Renal cortex interstitium (tissue), 15 donors: ENCODE measurements at places on chromosomes 5 and 9.
A peak's percentile ranks its signal among the peaks of the same experiment; 100 is the strongest.

- DNase-seq: no peak
Observed at GRCh38 chr5:175728316-175728715, 70.4 kb downstream of the HRH2 start.

GRCh38 chr9:106069241-106069640, 374.9 kb downstream of the TMEM38B start:
- no peak for DNase-seq

GRCh38 chr5:17316970-17317459, 99.6 kb downstream of the BASP1 start:
- DNase-seq: no peak

DNA sequence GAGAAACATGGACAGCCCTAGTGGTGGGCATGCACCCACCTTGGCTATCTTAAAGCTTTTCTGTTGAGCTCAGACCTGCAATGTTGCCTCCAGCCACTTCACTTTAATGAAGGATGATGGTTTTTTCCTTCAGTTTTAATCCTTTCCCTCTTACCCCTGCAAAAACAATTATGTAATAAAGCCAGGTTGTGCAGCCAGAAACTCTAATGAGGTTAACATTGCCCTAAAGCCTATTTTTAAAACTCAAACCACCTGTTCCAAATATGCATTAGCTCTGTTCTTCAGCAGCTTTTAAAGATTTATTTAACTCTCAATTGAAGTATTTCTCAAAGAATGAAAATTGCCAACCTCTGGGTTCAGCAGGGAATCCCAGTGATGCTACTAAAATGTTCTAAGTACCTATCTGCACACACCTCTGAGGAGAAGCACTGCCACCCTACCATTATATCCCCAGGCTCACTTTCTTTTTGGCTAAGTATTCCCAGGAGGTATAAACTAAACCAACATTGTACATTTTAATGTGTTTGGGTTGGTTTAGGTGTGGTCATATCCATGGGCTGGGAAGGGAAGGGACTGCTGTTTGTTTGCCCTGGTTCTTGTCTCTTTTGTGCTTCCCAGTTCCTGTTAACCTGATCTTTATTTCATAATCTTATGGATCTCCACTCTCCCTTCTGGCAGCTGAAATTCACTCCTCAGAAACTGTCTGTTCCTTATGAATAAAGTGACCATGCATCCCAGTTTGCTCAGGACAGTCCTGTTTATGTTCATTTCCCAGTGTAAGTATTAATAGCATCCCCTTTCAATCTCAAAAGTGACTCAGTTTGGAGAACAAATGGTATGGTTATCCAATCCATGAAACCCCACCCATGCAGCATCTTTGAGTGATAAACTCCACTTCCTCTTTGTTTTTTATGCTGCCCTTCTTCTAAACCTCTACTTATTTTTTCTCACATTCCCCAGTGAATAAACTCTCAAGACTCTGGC, 251.7 kb downstream of the RAB3C start:
- DNase-seq: no peak

GRCh38 chr9:107367727-107368502, 84.8 kb downstream of the RAD23B start:
- no peak for DNase-seq

DNA sequence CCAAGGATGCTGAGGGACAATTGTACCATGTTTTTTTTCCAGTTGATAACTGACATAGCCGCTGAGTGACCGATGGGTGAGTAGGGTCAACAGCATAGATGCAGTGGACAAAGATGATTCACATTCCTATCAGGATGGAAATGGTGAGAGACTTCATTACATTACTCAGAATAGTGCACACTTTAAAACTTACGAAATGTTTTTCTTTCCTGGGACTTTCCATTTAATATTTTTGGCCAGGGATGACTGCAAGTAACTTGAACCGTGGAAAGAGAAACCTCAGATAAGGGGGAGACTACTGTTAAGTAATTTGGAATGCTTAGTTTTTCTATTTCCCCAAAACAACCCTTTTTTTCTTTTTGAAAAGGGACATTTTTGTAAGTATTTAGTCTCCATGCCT, 3.0 kb upstream of the TUSC1 start:
- no peak for DNase-seq

DNA sequence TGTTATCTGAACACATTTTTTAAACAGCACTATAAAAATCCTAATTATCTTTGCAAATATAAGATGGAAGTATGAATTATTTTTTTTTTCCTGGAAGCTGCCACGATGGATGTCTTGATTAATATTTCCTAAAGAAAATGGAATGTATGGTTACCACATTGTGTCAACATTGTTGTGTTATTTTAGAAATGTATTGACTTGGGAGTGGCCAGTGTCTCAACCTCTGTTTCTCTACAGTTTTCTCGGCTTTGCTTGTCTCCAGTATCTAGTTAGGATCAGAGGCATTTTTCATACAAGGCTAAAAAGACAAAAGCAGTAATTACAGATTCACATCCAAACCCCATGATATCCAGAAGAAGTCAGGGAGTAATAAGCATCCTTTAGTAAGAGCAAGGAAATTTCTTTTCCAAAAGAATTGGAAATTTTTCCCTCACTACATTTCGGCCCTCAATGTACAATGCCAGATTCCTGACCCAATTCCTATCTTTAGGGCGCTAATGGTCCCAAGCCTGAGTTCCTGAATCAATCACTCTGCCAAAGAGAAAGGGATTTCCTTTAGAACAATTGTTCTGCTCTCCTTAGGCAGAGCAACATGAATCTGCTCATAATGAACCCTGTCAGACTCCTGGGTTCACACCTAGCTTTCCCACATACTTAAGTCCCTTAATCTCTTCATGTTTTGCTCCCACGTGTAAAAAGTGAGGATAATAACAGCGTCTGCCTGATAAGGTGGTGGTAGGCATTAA, 111.7 kb downstream of the EDIL3 start:
- no peak for DNase-seq

DNA sequence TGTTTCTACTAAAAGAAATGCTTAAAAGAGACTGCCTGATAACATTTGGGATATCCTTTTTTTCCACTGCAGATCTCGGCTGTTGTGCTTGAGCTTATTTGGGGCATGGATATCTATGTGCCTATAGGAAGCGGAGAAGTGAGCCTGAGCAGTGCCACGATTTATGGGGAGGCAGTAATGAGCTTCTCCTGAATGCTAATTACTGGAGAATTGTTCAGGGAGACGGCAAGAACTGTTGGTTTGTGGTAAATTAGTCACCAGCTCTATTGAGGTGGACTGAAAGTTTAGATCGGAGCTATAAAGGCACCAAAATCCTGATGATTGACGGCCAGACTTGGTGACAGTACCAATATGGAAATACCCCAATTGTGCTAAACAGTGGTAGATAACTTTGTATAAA, 186.5 kb downstream of the ARHGEF28 start:
- no peak for DNase-seq

DNA sequence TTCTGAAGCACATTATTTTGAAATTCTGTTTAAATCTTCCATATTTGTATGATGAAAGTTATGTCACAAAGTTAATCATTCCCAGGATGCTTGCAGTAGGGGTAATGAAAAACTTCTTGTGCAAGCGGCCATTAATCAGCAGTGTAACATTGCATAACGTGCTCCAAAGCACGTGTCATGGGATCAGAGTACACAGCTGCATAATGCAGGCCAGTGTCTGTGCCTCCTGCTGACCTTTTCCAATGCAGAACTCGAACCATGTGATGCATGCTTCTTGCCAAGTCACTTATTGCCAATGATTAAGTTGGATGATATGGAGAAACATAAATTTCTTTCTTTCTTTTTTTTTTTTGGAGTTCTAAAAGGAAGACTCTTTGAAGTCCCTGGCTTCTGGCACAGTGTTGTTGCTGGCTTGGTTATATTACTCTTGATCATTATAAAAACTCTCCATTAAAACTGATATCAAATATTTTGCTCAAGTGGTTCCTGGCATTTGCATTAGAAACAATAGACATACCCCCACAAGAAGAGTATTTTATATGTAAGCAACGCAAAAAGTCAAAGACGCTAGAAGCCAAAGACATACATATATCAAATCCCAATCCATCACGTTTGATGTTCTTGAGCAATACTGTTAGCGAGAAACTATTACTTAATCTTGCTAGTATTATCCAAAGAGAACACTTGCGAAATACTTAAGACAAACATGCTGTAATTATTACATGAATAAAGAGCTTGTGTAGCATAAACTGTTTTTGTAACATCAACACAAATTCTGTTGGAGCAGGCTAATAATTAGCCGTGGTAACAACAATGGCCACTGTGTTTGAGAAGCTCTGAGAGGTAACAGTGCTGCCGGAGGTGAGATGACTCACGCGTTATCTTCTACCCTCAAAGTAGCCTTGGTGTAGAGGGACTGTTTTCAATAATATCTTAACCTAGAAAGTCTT, 164.2 kb downstream of the AUH start:
- DNase-seq: peak; percentile 80

- DNase-seq: no peak
Observed at GRCh38 chr5:58012102-58012501, 447.8 kb downstream of the PLK2 start.

- no peak for DNase-seq
Observed at GRCh38 chr5:20524991-20525529, 537.1 kb upstream of the CDH18 start.

DNA sequence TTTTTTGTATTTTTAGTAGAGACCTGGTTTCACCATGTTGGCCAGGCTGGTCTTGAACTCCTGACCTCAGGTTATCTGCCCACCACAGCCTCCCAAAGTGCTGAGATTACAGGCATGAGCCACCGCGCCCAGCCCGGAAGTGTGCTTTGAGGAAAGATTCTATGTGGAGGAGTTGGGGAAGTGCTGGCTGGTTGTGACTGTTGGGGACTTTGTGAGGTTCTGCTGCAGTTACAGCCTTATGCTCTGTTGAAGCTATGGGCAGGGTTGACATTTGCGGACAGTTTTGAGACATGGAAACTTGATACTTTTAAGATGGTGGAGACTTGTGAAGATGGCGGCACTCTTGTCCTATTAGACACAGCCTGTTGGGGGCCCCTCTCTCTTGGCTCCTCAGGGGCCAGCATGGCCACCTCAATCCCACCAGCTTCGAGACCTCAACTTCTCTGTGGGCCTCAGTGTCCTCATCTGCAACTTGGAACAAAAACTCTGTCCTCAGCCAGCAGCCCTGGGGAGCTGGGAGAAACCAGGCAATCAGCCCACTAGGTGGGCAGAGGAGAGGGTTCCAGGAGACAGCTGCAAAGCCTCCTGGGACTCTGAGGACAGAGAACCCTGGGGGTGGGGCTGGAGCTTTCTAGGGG, 24.9 kb downstream of the C9orf50 start:
- DNase-seq: no peak

DNA sequence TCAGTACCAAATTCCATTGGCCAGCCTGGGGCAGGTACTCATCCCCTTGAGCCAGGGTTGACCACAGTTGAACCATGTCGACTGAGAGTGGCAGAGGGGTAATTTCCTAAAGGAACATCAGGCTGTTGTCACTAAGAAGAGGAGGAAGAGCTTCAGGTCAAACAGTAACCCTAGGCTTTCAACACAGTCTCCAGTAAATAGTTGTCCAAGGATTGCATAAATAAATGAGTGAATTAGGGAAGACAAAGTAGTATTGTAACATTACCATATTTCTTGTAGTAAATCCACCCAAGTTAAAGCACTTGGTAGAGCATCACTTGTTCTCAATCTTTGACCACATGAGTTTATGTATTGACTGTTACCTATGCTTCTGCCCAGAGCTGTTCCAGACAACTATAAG, 7.4 kb downstream of the PSAT1 start:
- DNase-seq: no peak

- DNase-seq: no peak
Observed at GRCh38 chr5:36934740-36935356, 58.3 kb downstream of the NIPBL start.

DNA sequence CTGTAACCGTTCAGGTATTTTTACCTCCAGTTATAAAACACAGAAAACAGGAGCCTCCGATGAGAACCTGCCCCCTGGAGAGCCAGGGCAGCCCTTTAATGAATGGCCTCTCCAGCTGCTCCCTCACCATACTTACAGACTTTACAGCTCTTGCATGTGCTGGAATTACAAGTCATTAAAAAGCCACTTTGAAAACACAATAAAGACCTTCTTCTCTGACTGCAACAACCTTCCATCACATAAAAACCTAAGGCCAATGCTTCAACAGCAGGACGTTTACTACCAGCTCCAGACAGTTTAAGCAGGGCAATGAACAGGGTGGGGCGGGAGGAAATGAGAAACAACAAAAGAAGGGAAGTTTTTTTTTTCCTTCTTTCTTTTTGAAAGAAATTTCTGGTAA, 213.8 kb downstream of the MLLT3 start:
- no peak for DNase-seq

GRCh38 chr5:91352831-91353695, 30.1 kb downstream of the ARRDC3 start:
- DNase-seq: no peak

DNA sequence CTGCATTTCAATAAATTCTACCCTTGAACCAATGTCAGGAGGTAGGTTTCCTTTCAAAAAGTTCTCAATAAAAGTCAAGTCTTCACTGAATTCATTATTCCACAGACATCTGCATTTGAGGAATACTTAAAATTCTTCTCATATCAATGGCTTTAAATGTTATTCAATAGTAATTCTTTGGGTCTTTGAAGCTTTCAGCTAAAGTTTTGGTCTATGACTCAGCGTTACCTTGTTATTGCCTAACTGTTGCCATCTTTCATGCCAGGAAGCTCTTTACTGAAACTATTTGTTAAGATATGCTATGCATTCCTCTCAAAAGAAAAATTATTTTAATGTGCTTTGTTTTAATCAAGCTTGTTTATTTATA, 170.5 kb downstream of the NNT start:
- DNase-seq: no peak

DNA sequence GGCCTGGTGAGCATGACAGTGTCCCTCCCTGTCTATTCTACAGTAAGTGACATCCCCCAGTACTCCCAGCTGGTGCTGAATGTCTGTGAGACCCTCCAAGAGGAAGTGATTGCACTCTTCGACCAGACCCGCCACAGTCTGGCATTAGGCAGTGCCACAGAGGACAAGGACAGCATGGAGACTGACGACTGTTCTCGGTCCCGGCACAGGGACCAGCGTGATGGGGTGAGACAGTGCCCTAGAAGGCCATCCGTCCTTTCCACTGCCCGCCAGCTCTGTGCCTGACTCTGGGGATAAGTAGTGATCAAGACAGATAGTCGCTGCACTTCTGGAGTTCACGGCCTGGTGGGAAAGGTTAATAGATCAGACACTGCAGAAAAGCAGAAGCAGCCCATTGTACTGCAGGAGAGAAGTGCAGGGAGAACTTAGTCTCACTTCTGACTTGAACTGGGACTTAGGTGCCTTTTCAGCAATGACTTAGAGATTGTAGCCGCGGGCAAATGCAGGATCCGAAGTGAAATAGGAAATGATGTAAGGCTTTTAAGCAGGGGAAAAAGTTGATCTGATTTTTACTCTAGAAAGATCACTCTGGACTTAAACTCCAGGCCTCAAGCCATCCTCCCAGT, 28.4 kb downstream of the SH3GLB2 start:
- DNase-seq: no peak

- no peak for DNase-seq
Observed at GRCh38 chr9:113592876-113593575, 129.5 kb downstream of the RGS3 start.

DNA sequence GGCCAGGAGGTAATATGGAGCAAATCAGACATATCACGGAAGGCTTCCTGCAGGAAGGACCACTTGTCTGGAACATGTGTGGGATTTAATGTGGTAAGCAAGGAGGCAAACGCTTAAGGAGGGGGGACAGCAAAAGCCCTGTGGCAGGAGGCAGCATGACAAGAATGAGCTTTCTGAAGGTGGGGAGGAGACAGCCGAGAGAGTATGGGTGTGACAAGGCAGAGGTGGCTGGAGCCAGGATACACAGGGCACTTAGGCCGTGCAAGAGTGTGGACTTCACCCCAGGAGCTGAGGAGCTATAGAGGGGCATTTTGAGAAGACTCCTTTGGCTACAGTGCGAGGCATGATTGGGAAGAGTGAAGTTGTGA, 14.4 kb upstream of the S1PR3 start:
- DNase-seq: no peak

- no peak for DNase-seq
Observed at GRCh38 chr5:139976703-139977102, 66.4 kb downstream of the NRG2 start.
